Activated T-helper 1 cell treated with anti-CD3 and anti-CD28 coated beads, Interleukin-12 subunit alpha, Interleukin-12 subunit beta, Interleukin-2, Interleukin-4 antibody, amounts not matched to agents 30 ng/mL and 10 ng/mL and 1 ng/mL, durations not matched to agents 14 hours and 24 hours and 36 hours (primary cell): ENCODE measurements at places on chromosomes 12 and 14. TPM values are rescaled to one million over a fixed set of nuclear protein-coding genes. Genes with fewer than 3 reads are reported as not detected.

The ITGB7 gene
- 258 and 266 TPM in 2 replicates for total RNA-seq

The SLC10A1 gene
- total RNA-seq = not detected in 2 replicates

The POTEG gene
- total RNA-seq = not detected in 2 replicates

The CLEC4C gene
- total RNA-seq = not detected in 2 replicates

The CHFR gene
- total RNA-seq = 63.7 and 65.6 TPM in 2 replicates

The KRT79 gene
- not detected in 2 replicates for total RNA-seq

The TMCC3 gene
- total RNA-seq = 0.08 and 0.12 TPM in 2 replicates

The MGST1 gene
- total RNA-seq = 0.73 and 1.0 TPM in 2 replicates

The HELB gene
- total RNA-seq = 20.5 and 21.5 TPM in 2 replicates

The BCL2L2 gene
- 4.1 and 7.1 TPM in 2 replicates for total RNA-seq

The STON2 gene
- 0.44 and 0.47 TPM in 2 replicates for total RNA-seq

The IFNG-AS1 gene
- 0.41 and 0.83 TPM in 2 replicates for total RNA-seq

The ADAM21 gene
- not detected in 2 replicates for total RNA-seq

The HOXC10 gene
- total RNA-seq = not detected in 2 replicates

The POTEM gene
- not detected in 2 replicates for total RNA-seq
